ENCODE measurements at places on chromosomes 5 and 9.

- DNase-seq, result no peak
These were observed 322 bp upstream of the SH3GL2 start for GRCh38 chr9:17578577-17578910.

DNA sequence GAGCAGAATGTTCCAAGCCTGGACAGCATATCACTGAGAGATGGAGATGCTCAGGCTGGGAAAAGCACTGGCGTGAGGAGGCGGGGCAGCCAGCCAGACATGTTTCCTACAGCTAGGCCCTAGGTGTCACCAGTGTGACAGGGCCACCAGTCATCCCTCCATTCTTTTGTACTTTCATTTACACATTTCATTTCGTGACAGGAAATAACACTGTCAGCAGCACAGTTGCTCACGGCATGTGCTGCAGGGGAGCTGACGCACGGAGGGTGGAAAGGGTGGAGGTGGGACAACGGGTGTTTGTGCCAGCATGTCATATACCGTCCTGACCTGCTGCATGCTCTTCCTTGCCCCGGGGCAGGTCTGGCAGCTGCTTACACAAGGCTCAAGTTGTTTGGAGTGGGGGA is 14.8 kb upstream of the CEMIP2 start:
- peak; percentile 33 for DNase-seq

GRCh38 chr9:120755810-120756434 is 37.3 kb downstream of the FBXW2 start:
- DNase-seq, result peak; percentile 61

DNA sequence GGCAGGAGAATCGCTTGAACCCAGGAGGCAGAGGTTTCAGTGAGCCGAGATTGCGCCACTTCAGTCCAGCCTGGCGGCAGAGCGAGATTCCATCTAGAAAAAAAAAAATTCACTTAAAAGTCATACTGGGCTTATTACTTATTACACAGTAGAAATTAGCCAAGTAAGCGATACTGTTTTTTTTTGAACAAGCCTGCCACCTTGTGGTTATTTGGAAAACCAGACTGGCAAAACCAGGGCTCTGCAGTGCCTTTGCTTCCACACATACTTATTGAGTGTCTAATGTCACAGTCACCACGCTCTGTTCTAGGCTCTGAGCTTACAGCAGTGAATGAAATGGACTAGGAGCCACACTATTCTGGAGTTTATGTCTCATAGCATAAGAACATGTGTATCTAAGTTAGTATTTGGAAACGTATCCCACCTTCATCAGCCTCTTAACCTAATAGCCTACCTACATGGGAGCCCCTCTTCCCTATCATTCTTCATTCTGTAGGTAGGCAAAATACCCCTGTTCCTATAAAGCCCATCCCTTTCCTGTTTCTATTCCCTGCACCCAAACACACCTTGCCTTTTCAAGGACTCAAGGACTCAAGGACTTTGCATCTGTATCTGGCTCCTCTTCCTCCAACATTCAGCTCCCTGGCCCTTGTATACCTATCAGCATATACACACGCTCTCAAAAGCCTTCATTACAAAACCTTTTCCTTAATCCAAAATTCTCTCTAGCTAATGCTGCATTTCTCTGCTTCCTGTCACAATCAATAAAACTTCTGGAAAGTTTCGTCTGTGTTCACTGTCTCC is 13.9 kb upstream of the BASP1 start:
- peak; percentile 71 for DNase-seq

DNA sequence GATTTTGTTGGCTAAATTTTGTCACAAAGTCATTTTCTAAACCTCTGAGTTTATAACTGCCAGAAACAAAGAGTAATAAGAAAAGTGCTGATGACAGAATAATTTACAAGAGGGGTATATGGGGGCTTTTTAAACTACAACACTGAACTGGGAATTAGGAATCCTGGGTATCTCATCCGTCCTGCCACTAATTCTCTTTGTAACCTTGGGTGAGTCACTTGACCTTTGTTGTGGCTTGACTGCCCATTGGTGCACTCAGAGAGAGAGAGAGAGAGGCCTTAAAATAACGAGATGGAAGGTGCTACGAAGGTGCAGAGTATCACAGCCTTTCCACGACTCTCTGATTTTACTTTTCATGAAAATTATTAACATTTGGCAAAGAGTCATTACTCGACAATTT is 130.3 kb upstream of the CNTLN start:
- no peak for DNase-seq

- DNase-seq, result no peak
These were observed 148.7 kb downstream of the FOCAD start for GRCh38 chr9:20832775-20833174.

GRCh38 chr5:133732536-133732935 is 120.2 kb upstream of the FSTL4 start:
- DNase-seq, result no peak

- DNase-seq, result no peak
These were observed 34.7 kb downstream of the EFNA5 start for GRCh38 chr5:107636068-107636467.

- DNase-seq, result no peak
These were observed 142.1 kb upstream of the DAB2 start for GRCh38 chr5:39566891-39567290.

GRCh38 chr9:811106-811531 is 30.4 kb upstream of the DMRT1 start:
- DNase-seq, result no peak

DNA sequence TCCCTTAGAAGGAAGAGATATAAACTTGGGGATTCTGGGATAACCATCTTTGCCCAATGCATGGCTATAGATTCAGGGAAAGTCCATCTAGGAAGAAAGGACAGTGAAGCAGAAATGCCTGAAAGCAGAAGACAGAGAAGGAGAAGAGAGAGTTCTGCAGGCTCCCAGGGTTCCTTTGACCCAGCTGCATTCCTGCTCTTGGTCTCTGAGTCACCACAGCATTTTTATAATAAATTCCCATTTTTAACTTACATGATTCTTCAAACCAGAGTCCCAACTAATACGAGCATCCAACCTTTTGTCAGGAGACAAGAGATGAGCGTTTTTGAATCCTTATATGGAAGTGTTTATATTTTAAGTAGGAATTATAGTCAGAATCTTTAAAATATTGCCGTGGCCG is 12.0 kb upstream of the AOPEP start:
- no peak for DNase-seq

- no peak for DNase-seq
These were observed 99.5 kb downstream of the AOPEP start for GRCh38 chr9:94826044-94826443.

DNA sequence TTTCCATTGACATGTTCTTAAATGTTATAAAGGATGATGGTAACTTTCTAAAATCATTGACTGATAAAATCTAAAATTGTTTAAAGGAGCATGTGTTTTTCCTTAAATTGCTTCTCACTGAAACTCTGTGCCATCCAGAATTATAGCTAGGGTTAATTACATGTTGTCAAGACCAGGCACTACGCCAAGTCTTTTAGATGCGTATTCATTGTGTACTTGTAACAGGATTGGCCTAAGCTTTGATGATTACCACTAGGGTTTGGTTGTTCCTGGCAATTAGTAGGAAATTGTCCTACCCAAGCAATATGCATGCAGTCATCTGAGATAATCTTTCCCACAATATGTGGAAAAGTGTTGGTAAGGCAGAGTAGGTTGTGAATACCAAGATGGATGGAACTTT is 43.8 kb downstream of the PRKACG start:
- no peak for DNase-seq

DNA sequence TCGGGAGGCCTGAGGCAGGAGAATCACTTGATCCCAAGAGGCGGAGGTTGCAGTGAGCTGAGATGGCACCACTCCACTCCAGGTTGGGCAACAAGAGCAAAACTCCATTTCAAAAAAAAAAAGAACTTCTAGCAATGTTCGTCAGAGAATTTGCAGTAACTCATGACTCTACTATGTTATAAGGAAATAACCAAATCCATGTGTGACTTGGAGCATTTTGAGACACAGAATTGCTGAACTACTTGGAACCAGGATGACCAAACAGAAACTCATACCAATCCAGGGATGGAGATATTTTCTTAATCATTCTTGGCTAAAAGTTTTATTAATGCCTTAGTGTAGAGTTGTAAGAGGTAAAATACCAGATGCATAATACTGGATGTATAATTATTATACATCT is 99.9 kb upstream of the BNC2 start:
- no peak for DNase-seq

- DNase-seq, result peak; percentile 36
These were observed 50.2 kb downstream of the PPP2R2B start for GRCh38 chr5:146828385-146828784.

DNA sequence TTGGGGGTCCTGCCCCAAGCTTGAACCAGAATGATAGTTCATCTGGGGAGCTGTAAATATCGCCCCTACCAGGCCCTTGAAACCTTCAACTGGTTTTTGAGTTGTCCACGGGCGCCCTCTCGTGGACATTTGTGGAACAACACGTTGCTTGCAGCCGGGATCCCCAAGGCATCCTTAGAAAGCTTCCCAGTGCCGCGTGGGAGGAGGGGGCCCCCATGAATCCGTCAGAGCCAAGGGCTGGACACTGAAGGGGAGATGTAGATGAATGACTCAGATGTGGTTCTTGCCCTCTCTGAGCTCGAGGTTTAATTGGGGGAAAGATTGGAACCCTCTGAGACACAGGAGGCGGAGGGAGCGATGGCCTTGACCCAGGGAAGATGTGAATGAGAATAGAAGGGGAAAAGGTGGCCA is 31.8 kb upstream of the ORM1 start:
- DNase-seq, result peak; percentile 83

DNA sequence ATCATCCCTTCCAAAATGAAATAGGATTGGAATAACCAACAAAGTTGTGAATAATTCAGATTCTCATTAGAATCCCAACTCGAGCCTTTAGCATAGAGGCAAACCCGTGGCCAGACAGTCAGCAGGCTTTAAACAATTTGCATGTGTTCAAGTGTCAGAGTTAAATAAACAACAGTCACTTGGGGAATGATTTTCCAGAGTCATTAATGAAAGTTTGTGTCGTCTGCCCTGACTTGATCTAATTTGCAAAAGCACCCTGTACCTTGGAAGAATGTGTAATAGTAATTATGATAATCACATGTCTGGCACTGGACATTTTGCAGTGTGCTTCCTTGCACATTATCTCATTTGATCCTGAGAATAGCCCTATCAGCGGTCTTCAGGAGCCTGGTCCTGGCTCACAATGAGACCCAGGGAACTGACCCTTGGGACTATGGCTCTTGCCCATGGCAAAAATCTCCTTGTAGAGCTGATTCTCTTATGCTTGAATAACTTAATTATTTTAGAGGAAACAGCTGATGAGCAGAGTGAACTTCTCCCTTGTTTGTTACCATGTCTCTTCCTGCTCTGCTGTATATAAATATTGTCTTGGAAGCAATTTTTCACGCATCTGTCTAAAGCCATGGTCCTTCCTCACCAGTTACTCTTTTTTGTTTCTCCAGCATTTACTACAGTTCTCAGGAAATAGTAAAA is 272.7 kb downstream of the NR3C1 start:
- no peak for DNase-seq

GRCh38 chr5:38808666-38809343 is 37.0 kb upstream of the OSMR start:
- no peak for DNase-seq

DNA sequence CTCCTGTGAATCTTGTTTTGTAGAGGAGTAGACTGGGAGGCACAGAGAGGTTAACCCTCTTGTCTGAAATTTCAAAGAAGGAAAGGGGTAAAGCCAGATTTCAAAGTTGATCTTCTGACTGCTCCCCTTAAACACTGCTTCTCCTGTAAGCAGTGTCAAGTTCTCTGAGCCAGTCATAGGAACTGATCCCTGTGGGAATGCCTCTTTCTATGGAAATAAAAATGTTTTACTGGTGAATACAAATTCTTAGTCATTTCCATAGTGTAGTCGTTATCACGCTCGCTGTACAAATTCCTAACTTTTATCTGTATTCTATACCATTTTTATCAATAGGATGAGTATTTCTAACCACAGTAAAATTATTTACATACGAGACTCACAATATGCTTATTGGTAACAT is 66.3 kb upstream of the PRRC1 start:
- DNase-seq, result no peak

DNA sequence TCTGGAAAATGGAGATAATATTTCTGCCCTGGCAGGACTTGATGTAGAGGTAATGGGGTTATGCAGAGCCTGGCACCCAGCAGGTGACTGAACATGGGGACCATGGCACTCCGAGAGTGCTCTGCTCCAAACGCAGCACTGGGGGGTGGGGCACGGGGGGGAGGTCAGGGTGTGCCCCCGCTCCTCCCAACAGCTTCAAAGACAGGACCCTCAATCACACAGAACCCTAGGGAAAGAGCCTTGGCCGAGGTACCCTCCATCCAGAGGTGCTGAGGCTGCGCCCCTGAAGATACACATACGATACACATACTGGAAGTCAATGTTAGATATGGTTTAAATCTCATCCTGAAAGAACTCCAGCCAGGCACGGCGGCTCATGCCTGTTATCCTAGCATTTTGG is 26.6 kb upstream of the CEP72 start:
- DNase-seq, result no peak

GRCh38 chr9:36993933-36994764 is 39.9 kb downstream of the PAX5 start:
- no peak for DNase-seq

DNA sequence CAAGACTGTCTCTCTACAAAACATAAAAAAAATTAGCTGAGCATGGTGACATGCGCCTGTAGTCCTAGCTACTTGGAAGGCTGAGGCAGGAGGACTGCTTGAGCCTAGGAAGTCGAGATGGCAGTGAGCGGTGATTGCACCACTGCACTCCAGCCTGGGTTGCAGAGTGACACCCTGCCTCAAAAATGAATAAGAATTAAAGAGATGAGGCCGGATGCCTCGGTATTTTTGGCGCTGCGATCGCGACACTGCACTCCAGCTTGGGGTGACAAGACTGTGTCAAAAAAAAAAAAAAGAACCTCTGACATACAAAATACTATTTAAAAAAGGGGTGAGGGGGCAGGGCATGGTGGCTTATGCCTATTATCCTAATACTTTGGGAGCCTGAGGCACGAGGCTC is 7.3 kb downstream of the GPBP1 start:
- no peak for DNase-seq

DNA sequence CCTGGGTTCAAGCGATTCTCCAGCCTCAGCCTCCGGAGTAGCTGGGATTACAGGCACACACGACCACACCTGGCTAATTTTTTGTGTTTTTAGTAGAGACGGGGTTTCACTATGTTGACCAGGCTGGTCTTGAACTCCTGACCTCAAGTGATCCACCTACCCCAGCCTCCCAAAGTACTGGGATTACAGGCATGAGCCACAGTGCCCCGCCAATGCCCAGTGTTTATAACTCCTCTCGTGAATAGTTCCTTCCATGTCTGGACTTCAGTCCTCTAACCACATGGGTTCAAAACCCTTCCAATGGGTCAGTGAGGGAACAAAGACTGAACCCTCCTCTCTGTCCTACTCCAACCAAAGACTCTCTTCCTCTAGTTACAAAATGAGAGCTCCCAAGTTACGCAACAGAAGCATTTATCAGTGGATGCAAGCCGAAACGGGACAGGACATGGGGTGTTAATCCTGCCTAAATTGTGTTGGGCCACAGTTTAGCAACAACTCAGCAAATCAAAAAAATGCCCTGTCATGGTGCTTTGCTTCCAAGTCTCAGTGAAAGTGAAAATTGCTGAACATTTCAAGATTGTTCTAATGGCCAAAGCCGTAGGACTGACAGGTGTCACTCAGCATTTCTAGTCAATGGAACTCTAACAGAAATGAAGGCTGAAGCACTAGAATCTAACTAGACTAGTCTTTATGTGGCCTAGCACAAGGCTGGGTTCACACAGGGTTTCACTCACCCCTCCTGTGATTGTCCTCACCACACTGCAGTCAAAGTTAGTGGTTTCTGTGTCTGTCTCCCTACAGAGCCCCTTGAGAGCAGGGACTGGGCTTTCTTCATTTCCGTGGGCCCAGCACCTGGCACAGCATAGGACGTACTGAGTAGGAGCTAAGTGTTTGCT is 3.2 kb upstream of the TMEM245 start:
- no peak for DNase-seq

Measured in cerebellum (tissue), 4 donors.